ENCODE measurements at places on chromosomes 11 and 22.
A peak's percentile ranks its signal among the peaks of the same experiment; 100 is the strongest.

GRCh38 chr22:36808721-36809344 lies 8.0 kb downstream of the PVALB start:
- no peak overlapping the region for H3K4me3 ChIP-seq
- no peaks in the 10 kb centered on the region for H3K4me1 ChIP-seq
- peaks cover 22% of the 10 kb centered on the region for H3K27me3 ChIP-seq
- H3K27ac ChIP-seq, result no peak overlapping the region
- no peak for DNase-seq

- no peaks in the 10 kb centered on the region for H3K27me3 ChIP-seq
- DNase-seq, result no peak
- H3K27ac ChIP-seq, result no peak overlapping the region
- no peaks in the 10 kb centered on the region for H3K36me3 ChIP-seq
- H3K4me3 ChIP-seq, result no peak overlapping the region
Observed at GRCh38 chr11:82960779-82961143, 59.2 kb downstream of the DDIAS start.

DNA sequence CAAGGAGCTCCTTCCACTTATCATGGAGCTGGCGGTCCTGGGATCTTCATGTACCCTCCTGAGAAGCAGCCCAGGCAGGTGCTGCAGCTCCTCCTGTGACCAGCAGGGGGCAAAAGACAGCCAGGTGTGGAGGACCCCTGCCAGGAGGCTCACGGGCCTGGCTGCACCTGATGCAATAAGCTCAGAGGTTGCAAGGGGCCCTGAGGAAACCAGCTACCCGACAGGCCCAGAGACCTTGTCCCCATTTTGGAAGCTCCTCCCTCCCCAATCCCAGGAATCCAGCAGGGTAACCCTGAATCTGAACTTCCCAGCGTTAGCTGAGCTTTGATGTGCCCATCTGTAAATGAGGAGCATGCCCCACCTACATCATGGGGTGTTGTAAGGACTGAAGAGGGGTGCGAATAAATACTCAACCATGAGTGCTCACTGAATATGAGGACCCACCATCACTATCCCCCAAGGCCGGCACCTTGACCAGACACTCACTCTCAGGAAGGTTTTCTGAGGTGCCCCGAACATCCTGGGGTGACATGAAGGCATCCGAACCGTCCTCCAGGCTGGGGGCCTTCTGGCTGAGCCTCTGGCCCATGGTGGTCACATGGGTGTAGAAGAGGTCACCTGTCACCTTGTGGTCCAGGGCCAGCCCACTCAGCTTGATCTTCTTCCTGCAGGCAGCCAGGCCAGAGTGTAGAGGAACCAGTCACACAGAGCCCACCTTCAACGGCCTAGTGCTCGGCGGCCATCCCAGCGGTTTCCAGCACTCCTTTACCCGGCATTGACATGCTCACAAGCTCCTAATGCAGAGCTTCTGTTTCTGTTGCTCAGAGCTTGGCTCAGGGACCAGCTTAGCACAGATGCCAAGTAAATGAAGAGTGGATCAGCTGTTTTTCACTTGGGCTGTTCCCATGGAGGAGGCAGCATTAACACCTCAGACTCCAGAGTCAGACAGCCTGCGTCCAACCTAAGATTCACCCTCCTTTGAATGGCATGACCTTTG lies 21.7 kb downstream of the SLC43A1 start:
- no peak overlapping the region for H3K4me3 ChIP-seq
- H3K36me3 ChIP-seq, result peaks cover 14% of the 10 kb centered on the region
- no peaks in the 10 kb centered on the region for H3K27me3 ChIP-seq
- peak; percentile 86 for DNase-seq

- H3K4me3 ChIP-seq, result no peak overlapping the region
- DNase-seq, result no peak
- H3K27ac ChIP-seq, result peak overlapping the region; percentile 88
- H3K4me1 ChIP-seq, result peaks cover 30% of the 10 kb centered on the region
- no peaks in the 10 kb centered on the region for H3K27me3 ChIP-seq
Observed at GRCh38 chr11:2827256-2827655, 58.3 kb downstream of the CDKN1C start.

- H3K4me1 ChIP-seq, result peaks cover 16% of the 10 kb centered on the region
- no peak overlapping the region for H3K4me3 ChIP-seq
- no peaks in the 10 kb centered on the region for H3K27me3 ChIP-seq
- no peak for DNase-seq
- H3K27ac ChIP-seq, result no peak overlapping the region
- H3K36me3 ChIP-seq, result no peaks in the 10 kb centered on the region
Observed at GRCh38 chr22:24455751-24456426, 28.5 kb downstream of the ADORA2A start.

All from upper lobe of right lung (tissue), 1 donor.